Heart right ventricle (tissue), 16 donors: ENCODE measurements at places on chromosomes 3 and 15. TPM values are rescaled to one million over a fixed set of nuclear protein-coding genes. Genes with fewer than 3 reads are reported as not detected.

- DNase-seq = no peak
Measured at GRCh38 chr3:101803173-101803782, 24.3 kb downstream of the NXPE3 start.

GRCh38 chr3:183208260-183208659 lies 44.8 kb upstream of the B3GNT5 start:
- DNase-seq = no peak

Gene DUOXA2
- total RNA-seq = not detected

DNA sequence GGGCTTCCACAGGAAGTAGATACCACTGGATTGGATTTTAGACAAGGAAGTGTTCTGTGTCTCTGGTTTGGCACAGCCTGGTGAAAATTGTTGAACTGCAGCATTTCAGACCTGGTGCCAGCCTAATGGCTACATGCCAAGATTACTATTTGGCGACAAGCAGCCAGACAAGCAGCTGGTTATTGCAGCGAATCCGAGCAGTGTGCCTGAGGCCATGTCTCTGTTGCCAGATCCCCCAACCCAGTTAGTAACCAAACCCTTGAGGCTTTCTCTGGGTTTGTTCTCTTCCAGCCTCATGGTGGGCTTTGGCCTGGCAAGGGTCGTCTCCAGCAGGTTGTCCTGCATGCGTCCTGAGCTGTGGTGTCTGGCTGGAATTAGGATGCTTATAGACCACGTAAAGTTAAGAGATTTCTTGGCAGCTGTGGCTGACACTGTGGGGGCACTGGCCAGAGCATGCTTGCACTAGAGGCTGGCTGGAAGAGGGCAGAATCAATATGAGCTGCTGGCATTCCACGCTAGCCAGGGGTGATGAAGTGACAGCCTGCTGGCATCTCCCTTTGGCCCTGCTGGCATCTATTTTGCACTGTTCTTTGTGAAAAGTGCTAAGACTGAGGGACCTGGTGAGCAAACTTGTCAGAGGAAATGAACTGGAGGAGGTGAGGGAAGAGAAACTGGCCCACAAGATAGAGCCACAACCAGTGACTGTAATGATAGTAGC lies 172.6 kb downstream of the RBMS3 start:
- DNase-seq = peak; percentile 21

Gene ARHGAP31
- total RNA-seq = 35.6 TPM

DNA sequence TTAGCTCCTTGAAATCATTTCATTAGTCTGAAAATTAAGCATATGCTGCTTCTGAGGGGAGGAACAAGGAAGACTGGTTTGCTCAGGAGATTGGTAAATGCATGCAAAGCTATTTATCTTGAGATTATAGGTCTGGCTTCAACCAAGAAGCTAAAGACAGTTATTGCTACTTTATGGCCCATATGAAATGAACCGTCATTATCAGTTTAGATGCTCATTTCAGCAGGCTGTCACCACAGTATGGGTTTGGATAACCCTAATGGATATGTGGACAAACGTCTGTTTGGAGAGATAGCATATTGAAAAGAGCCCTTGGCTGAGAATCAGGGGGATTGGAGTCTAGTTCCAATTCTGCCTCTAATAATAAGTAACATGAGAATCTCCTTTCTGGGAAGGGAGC lies 922.6 kb downstream of the TUSC7 start:
- no peak for DNase-seq

Gene LHFPL4
- total RNA-seq = not detected

- no peak for DNase-seq
Measured at GRCh38 chr3:196344663-196345062, 6.5 kb upstream of the TM4SF19 start.

Gene DNAH12
- total RNA-seq = 0.02 TPM

DNA sequence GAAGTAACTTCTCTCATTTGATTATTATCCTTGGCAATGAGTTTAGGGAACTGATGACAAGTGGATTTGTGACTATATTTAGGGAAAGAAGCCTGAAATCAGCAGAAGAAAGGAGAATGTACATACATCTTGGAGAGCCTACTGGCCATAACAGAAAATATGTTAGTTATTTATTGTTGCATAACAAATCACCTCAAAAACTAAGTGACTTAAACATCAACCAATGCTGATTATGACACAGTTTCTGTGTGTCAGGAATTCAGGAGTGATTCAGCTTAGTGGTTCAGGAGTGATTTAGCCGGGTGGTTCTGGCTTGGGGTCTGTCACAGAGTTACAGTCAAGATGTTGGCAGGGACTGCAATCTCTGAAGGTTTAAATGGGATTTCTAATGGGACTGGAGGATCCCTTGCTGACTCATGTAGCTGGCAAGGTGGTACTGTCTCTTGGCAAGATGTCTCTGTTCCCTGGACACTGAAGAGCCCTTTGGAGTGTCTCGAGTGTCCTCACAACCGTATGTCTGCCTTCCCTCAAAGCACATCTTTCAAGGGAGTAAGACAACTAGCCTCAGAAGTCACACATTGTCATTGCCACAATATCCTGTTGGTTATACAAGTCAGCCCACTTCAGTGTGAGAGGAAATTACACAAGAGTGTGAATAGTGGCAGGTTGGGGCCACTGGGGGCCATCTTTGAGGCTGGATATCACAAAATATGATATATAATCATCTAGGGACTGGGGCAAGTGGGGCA lies 248.9 kb downstream of the SV2B start:
- no peak for DNase-seq

- no peak for DNase-seq
Measured at GRCh38 chr3:120129718-120130513, 35.7 kb upstream of the GSK3B start.
